ENCODE measurements at places on chromosomes 7 and 10.

- DNase-seq = no peak
Observed at GRCh38 chr7:95531605-95532219, 46.0 kb downstream of the ASB4 start.

DNA sequence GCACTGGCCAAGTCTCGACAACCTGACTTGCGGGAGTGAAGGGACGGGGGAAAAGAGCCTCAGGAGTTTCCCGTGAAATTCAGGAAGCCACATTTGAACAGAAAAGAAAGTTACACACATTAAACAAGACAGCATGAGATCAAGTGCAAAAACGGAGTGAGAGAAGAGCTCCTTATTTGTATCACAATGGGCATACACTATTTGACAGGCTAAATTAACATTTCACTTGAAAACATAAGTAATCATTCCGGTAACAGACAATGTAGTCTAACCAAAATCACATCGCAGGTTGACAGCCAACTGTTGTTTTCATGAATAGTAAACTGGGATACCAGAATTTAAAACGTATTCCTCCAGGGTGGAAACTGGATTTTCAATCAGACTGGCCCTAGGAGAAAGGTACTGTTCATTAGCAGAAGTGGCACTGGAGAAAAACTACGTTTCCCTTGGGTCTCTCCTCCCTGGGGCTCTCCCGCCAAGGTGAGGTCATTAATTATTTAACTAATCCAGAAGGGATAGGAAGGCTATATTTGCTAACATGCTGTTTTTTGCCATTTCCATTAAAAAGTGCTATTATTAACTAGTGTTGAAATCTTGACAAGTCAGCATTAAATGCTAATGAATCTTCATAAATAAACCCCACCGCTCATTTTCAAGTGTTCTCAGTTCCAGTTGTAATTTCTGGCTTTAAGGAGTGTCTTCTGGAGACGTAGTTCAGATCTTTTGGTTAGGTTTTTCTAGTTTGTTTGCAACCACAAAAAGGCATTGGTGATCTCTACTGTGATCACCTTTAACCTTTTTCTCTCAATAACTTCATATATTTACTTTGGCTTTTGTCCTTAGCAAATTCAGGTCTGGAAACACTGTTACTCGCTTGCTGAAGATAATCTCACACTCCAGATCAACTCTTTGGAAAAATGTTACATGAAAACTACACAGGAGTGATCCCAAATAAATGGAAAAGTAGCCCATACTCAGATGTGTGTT is 25.1 kb downstream of the RHEB start:
- no peak for DNase-seq

DNA sequence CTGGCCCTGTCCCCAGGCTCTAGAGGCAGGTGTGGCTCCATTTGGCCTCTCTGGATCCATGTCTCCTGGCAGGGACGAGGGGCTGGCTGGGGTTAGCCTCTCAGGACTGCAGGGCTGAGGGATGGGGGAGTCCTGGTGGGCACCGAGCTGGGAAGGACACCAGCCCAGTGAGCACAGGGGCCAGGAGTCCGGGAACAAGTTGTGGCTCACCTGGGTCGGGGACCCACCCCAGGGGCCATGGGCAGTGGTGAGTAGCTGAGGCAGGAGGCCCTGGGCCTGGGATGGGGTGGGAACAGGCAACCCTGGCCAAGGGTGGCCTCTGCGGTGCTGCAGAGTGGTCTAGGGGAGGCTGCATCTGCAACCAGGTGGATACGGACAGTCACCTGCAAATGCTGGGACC is 24.1 kb downstream of the ANTXRL start:
- DNase-seq = no peak

- no peak for DNase-seq
Observed at GRCh38 chr7:43757073-43757720, 1.3 kb upstream of the BLVRA start.
